Caki2 (cell line): ENCODE measurements at places on chromosomes 13 and 19.

DNA sequence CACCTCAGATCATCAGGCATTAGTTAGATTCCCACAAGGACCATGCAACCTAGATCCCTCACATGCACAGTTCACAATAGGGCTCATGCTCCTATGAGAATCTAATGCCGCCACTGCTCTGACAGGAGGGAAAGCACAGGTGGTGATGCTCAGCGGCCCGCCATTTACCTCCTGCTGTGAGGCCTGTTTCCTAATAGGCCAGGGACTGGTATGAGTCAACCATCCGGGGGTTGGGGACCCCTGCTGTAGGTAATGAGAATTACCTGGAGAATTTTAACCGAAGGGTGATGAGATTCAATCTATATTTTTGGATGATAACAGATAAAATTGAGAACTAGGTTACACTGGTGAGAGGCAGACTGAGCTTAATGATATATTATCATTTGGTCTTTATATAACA, 101.4 kb downstream of the LACC1 start:
- DNase-seq = no peak

DNA sequence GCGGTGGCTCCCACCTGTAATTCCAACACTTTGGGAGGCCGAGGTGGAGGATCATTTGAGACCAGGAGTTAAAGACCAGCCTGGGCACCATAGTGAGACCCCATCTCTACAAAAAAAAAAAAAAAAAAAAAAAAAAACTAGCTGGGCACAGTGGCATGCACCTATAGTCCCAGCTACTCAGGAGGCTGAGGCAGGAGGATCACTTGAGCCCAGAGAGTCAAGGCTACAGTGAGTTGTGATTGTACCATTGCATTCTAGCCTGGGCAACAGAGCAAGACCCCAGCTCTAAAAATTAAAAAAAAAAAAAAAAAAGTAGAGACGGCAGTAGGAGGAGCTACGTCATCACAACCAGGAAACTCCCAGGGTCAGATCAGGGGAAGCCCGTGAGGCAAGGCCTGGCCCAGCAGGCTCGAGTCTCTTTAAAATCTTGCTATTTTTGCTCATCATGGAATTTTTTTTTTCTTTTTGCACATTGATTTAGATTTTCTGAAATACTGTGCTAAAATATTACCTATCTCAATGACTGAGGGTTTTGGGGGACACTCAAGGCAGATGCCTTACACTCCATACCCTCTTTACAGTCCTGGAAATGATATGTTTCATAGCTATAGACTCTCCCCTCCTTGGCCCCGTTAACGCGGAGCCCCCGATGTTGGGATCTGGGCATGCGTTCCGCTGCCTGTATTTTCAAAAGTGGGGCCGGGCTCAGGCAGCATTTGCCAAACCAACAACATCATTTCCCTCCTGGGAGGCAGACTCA, 44.4 kb upstream of the USE1 start:
- DNase-seq = no peak

DNA sequence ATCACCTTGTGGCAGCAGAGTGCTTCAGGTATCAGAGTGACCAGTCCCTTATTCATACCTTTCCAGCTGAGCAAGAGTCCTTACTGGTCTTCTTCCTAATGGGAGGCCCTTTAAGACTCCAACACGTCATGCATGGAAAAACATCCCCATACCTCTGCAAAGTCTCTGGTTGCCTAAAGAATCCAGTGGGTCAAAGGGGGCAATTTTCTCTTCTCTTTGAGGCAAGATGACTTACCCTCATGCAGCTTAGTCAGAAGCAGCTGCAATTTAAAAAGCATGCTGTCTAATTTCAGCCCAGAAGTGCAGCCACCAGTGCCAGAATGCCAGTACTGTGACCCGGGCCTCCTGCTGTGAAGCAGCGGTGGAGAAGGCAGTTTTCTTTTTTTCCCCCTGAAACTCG, 18.7 kb downstream of the PPP5C start:
- no peak for DNase-seq

DNA sequence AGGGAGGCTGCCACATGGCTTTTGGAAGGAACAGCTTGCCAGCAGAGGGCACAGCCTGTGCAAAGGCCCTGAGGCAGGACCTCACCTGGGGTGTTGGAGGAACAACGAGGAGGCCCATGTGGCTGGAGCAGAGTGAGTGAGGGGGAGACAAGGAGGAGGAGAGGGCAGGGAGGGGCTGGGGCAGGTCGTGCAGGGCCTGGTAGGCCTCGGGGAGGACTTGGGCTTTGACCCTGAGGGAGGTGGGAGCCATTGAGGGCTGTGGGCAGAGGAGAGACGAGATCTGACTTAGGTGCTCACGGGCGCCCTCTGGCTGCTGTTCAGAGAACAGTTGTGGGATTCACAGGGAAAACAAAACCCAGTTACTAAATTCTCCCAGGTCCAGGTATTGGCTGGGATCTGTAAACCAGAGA, 25.2 kb downstream of the ZNRF4 start:
- no peak for DNase-seq

DNA sequence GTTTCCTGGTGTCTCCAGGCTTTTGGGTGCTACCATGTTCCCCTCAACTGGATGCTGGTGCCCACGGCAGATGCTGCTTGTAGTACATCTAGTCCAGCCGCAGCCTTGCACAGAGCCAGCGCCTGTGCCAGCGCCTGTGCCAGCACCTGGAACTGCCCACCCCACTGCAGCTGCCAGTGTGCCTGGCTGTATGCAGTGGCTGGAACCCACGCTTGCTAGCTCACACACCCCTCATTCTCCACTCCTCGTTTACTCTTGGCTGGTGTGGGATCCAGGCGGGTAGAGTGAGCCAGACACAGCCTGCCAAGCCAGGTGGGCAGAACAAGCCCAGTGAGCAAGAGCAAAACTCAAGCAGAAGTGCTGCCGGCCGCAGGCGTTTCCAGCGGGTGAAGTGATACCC, 428.6 kb downstream of the SLITRK1 start:
- DNase-seq = no peak

DNA sequence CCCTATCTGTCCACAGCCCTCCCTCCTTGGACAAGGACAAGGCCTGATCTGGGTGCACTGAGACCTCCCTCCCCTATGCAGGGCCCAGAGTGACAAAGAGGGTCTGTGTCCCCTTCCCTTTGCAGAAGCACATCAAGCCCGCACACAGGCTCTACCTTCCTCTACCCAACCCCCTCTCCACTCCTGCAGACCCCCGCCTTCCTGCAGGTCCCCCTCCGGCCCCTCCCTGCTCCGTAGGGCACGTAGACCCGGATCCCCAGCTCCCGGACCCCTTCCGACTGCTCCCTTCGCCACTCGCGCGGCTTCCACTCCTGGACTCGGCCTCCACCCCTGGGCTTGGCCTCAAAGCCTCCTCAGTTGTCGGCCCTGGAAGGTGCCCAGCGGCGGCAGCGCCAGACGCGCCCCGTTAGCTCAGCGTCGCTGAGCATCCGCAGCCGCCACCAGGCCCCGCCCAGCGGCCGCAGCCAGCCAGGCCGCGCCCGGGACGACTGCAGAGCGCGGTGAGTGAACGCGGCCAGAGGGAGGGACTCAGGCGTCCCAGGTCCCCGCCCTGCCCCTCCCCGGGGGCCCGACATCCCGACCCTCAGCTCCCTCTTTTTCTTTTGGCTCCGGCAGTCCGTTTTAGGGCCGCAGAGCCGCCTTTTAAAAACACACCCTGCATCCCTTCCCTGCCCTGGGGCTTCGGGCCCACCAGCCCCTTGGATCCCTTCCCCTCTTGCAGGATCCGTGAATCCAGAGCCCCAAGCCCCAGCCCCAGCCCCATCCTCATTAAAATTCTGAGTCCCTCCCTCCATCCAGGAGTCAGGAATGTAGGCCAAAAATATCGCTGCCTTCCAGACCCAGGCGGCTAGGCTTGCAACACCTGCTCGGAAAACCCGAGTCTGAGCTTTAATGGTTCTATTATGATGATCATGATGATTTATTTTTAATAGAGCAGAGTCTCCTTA, 1.5 kb upstream of the MYADM start:
- peak; percentile 93 for DNase-seq

DNA sequence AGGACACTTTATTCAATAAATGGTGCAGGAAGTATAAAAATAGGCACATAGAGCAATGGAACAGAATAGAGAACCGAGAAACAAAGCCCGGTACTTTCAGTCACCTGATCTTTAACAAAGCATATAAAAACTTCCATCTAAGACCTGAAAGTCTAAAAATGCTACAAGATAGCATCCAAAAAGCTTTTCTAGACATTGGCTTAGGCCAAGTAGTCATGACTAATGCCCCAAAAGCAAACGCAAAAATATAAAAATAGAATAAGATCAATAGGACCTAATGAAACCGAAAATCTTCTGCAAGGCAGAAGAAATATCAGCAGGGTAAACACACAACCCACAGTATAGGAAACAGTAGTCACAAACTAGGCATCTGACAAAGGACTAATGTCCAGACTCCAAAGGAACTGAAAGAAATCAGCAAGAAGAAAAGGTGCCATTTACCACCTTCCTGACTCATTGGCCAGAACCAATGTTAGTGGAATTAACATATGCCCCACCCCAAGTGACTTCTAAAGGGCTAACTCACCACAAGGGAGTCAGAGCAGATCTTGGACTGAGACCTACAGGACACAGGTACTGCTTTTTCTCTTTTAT, 40.8 kb upstream of the CEACAM21 start:
- no peak for DNase-seq

DNA sequence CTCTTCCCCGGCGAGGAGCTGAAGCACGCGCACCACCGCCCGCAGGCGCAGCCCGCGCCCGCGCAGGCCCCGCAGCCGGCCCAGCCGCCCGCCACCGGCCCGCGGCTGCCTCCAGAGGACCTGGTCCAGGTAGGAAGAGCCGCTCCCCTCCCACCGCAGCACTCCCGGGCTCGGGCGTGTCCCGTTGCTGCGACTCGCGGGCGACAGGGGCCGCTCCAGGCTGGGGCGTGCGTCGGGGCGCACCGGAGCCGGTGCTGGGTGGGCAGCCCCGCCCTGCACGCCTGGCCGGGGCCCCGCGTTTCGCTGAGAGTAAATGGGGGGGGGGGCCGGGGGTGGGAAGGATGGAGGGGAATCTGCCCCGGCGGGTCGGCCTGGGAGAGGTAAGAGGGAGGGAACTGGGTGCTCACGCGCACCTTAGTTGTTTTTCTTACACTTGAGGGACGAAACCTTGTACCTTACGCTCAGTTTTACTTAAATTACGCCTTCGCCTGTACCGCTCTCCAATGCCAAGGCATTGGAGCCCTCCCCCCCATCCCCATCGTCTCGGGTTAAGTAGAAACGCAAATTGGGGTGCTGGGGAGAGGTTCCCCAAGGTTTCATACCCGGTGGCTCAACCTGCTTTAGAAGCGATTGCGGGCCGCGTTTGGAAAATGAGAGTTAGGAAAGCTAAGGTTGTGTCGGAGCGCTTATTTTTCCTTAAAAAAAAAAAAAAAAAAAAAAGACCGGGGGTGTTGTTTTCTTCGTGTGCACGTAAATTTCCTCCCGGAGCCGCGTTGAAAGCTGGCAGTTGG, 850 bp downstream of the KLF5 start:
- DNase-seq = no peak

GRCh38 chr13:23707674-23708073, 137.5 kb downstream of the TNFRSF19 start:
- DNase-seq = no peak

DNA sequence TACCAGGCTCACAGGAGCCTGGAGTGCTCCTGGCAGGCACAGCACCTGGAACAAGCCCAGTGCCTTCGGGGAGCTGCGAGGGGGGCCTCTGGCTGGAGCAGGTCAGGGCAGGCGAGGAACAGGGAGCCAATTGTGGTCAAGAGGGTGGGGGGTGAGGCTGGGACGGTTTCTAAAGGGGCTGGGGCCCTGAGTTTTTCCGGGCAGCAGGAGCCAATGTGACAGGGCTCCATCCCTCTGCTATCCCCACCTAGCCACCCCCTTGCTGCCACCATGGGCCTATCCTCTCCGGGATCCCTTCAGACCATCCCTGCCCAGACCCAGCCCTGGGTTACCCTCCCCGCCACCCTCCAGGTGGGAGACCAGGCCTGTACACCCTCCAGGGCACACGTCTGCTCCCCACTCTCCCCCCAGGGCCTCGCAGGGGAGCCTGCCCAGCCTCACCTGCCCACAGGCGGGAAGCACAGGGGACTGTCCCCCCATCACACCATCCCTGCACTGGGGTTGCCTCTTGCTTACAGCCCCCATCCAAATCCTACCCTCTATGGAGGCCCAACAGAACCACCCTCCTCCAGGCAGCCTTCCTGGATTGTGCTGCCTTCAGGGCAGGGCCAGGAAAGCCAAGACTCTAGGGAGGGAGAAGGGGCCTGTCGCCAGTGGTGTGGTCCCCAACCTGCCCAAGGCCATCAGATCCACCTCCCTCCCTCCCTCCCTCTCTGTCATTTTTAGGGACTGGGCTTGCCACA, 121.0 kb downstream of the URI1 start:
- DNase-seq = no peak

GRCh38 chr19:38378866-38379265, 4.5 kb downstream of the PSMD8 start:
- no peak for DNase-seq

GRCh38 chr19:5825178-5825577, 14.3 kb downstream of the FUT6 start:
- no peak for DNase-seq

DNA sequence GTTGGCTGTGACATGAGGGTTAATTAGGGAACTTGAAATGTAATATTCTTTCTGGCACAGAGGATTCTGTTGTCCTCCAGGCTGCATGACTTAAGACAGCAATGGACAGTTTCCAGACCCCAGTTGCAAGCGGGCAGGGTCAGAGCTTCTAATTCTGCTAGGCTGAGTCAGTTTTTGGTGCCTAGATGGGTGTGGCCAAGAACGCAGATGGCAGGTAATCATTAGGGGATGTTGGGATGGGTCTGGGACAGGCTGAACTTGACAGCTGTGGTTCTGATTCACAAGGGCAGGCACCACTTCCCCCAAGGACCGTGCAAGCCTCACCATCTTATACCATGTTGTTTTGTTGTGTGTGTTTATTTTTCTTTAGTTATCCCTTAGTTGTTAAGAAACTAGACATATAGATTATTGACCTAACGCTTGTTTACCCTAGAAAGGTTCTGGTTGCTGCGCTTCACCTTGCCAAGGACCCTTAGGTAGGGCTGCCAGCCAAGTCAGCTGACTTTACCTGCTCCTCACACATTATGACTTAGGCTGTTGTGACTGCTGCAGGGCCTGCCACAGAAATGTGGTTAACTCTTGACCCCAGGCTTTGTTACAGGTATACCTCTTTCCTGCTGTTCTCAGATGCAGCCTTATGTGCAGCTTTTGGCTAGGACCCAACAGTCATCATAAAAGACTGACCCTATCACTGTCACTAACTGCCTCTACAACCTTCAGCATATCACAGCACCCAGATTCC, 117.7 kb upstream of the KLF12 start:
- no peak for DNase-seq

GRCh38 chr13:100944791-100945345, 270.3 kb upstream of the TMTC4 start:
- DNase-seq = no peak

GRCh38 chr19:14385492-14385891, 4.2 kb downstream of the ADGRE5 start:
- DNase-seq = no peak
